Liver (tissue), 10 donors: ENCODE measurements at places on chromosomes 4 and X.

DNA sequence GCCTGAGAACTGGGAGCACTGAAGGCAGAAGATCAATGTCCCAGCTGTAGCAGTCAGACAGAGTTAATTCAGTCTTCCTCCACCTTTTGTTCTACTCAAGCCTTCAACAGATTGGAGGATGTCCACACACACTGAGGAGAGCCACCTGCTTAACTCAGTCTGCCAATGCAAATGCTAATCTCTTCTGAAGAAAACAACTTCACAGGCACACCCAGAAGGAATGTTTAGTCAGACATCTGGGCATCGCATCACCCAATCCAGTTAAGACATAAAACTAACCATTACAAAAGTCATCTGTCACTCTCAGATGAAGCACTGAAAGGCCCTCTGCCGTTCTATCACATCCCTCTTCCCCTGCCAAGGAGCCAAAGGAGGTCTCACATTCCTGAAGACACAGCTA lies 173.7 kb downstream of the CENPC start:
- DNase-seq: no peak

GRCh38 chrX:8748855-8749254 lies 16.9 kb upstream of the ANOS1 start:
- no peak for DNase-seq

GRCh38 chr4:144818136-144818535 lies 172.2 kb downstream of the HHIP start:
- DNase-seq: no peak

- DNase-seq: no peak
Measured at GRCh38 chrX:24963823-24964222, 51.9 kb downstream of the ARX start.

GRCh38 chr4:82774711-82775171 lies 23.9 kb downstream of the SCD5 start:
- no peak for DNase-seq

DNA sequence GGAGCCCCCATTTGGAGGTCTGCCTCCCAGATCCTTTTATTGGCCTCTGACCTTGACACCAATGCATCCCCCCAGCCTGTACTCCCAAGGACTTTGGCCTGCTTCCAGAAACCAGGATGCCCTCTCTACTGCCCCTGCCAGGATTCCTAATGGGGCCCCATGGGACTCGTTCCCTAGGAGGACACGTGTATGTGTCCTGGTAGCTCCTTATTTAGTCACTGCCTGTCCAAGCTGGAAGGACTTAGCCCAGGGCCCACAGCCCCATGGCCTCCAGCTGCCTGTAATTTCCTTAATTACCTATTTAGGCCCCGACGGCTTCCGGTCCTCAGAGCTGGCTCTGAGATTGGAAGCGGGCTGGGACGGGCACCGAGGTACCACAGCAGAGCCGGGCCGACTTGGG lies 9.4 kb downstream of the ATP2B3 start:
- DNase-seq: no peak

DNA sequence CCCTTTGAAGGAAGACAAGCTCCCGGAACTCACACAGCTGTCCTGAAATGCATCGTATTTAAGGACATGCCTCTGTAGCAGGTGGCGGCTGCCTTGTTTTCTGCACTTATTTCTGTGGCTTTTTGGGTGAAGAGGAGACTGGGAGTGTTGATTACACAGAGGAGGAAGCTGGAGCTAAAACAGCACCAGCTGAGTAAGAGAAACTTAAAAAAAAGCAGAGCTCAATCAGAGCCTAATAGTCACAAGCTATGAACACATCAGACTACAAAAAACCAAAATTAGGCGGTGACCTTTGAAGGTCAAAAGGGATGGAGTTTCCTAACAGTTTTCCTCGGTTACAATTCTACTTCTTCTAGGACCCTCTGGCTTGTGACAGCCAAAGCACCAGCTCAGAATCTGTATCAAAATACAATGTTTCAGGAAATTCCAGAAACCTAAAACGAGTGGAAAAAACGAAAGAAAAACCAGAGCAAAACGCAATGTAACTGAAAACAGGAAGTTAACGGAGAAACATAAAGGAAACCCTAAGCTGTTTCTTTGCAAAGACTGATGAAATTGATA lies 13.5 kb downstream of the PRKX start:
- DNase-seq: no peak

GRCh38 chrX:149497626-149498025 lies 7.5 kb downstream of the IDS start:
- DNase-seq: no peak

GRCh38 chrX:320126-320783 lies 1.7 kb upstream of the GTPBP6 start:
- no peak for DNase-seq

- DNase-seq: no peak
Measured at GRCh38 chrX:152926279-152926678, 28.4 kb downstream of the ZNF185 start.

GRCh38 chrX:133482056-133482952 lies 67.0 kb upstream of the GPC4 start:
- DNase-seq: no peak

DNA sequence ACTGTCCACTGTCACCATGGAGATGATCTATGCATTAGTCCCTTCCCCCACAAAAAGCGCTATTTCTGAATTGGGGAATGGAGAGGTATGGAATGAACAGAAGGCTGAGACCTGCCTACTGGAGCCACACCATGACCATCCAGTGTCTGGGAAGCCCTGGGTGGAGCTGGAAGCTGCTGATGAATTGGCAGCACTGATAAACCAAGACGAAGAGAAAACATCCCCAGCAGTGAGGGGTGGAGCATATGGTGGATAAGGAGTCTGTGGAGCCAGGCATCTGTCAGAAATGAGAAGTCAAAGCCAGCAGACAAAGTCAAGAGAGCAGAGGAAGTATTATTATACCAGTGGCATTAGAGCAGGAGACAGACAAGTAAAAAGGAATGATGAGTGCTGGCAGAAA lies 13.2 kb downstream of the CC2D2A start:
- DNase-seq: no peak

- DNase-seq: no peak
Measured at GRCh38 chr4:86835677-86836076, 13.5 kb downstream of the SLC10A6 start.

- DNase-seq: no peak
Measured at GRCh38 chrX:131783555-131784308, 239.4 kb upstream of the STK26 start.

DNA sequence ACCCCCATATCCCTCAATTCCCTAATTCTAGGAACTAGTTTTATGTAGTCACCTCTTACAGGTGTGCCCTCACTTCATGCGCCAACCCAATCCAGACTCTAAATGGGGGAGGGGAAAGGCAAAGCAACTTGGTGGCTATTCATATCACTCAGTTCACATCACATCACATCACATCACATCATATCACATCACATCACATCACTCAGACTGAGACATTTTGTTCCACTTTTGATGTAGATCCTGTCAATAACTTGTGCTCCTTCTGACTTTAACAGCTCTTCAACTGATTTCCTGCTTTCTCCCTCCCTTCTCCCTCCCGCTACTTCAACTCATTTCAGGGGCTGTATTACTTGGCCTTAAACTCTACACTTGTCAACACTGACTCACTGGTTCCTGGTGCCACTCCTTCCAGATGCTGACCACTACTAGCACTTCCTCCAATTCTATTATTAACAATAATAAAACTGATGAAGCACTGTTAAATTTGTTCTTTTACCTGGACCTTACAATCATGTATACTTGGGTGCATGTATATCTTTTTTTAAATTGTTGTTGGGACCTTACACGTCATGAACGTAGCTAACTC lies 29.1 kb upstream of the PLS3 start:
- DNase-seq: no peak

- no peak for DNase-seq
Measured at GRCh38 chrX:39601231-39602177, 496.3 kb downstream of the BCOR start.

- no peak for DNase-seq
Measured at GRCh38 chrX:152925835-152926234, 28.0 kb downstream of the ZNF185 start.

- no peak for DNase-seq
Measured at GRCh38 chrX:154441984-154442707, 1.8 kb upstream of the FAM50A start.

DNA sequence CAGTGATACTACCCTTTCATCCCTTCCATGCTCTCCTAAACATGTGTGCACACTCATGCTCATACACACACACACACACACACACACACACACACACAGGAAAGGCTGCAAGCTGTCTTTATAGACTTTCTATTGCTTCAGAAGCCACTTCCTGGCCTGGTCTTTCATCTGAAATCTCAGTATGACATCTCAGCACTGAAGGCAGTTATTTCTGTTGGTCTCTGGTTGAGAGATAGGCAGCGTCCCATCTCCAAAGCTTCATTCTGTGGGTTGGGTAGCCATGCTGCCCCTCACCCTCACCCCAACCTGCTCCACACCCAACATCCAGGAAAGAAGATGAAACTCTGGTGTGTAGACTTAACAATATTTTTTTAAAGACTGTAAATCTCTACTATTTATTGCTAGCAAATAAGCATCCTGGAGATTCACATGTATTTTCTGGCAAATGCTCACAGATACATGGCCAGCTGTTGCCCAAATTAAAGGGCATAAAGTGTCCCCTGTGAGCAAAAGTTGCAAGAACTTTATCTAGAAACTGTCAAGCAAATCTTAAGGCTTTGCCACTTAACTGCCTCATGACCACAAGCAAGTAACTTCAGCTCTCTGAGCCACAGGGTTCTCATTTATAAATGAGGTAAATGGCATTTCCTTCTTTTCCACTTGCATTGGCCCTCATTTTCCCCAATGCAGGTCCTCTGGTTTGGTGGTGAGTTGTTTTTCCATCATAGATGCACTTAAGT lies 189.8 kb upstream of the AFF2 start:
- no peak for DNase-seq

- DNase-seq: no peak
Measured at GRCh38 chrX:21989384-21989783, 42.7 kb upstream of the PHEX start.

GRCh38 chr4:125594056-125594602 lies 279.4 kb downstream of the FAT4 start:
- DNase-seq: no peak

GRCh38 chrX:103549916-103550315 lies 30.6 kb upstream of the RAB40A start:
- no peak for DNase-seq

- no peak for DNase-seq
Measured at GRCh38 chr4:59387759-59388758, 1812.1 kb upstream of the ADGRL3 start.

- DNase-seq: no peak
Measured at GRCh38 chrX:41875142-41875541, 48.2 kb downstream of the CASK start.

GRCh38 chr4:26356081-26356501 lies 35.3 kb downstream of the RBPJ start:
- DNase-seq: no peak

DNA sequence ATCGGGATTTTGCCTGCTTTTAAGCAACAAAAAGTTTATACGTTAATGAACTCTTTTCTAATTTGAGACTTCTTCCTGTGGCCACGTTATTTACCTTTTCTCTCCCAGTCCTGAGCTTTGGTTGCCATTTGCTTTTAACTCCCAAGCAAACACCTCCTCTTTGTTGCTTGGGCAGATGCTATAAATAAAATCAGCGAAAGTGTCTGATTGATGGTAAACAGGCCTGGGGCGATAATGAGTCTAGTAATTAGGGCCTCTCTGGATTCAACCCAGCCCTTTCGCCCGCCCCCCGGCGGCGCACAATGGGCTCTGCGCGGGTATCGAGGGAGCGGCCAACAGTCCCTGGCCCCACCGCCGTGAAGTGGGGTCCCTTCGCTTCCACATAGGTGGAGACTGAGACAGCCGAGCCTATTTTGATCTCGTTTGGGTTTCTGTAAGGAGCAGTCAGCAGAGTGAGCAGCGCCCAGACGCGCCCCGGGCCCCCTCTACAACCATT lies 790 bp downstream of the CLGN start:
- DNase-seq: no peak

DNA sequence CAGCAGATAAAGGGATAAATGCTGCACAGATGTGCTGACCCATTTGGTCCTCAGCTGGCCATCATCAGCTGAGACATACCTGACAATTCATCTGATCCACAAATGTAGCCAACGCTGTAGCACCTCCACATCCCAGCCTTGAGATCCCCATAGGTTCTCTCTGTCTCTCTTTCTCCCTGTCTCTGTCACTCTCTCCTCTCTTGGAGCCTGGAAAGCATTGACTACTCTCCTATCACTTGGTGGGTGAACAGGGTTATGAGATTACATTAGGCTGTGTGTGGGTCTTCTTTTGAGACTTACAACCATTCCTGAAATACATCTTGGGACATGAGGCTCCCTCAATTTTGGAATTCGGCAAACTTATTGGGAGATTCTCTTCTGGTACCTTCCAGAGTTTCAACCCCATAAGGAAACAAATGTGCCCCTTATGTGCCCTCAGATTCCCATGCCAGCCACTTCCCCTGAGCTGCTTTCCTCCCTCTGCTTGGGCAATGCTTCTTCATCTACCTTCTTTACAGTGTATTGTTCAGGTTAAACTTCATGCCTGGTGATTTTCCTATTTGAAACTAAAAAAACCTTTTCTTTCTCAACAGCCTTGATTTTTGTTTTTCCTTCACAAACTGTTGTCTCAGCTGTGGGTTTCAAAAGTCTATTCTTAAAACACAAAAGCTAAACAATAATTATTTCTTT lies 29.1 kb upstream of the FGF2 start:
- no peak for DNase-seq

GRCh38 chr4:16265820-16266219 lies 39.5 kb upstream of the TAPT1 start:
- no peak for DNase-seq

DNA sequence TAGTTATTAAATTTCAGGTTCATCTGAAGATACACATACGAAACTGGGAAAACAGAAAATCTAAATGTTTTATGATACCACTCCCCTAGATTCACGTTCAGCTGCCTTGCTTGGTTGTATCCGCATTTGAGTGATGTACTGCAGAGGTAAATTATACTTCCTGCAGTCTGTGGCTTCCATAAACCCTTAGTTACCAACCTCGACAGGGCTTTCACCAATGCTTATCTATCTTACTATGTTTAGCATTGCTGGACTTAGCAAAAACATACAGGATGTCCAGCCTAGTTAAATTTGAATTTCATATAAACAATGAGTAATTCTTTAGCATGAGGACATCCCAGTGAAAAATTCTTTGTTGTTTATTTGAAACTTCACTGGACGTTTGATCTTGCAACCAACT lies 108.8 kb downstream of the TMA16 start:
- DNase-seq: no peak

GRCh38 chrX:77442728-77443127 lies 4.5 kb upstream of the FGF16 start:
- no peak for DNase-seq

GRCh38 chr4:8643986-8644385 lies 51.4 kb downstream of the CPZ start:
- DNase-seq: no peak

DNA sequence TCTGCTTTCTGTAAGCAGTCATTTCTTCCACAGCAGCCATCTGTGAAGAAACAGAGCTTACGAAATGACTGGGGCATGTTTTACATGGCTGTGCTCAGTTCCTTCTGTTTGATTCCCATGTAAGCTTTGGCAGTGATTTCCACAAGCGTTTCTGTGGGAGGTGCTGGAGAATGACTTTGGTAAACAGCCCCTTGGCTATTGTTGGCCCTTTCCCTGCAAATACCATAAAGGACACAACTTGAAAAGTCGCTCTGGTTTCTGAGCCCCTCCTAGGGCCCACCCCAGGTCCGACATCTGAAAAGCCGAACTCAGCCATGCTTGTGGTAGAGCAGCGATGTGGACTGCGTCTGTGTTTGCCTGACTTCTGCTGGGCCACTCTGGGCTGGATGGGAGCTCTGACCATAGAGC lies 3.7 kb downstream of the LIMCH1 start:
- DNase-seq: no peak

GRCh38 chr4:123783151-123783790 lies 386.7 kb downstream of the SPRY1 start:
- no peak for DNase-seq
